IPS DF 6.9 (cell line): ENCODE measurements at places on chromosomes 5 and 9.

DNA sequence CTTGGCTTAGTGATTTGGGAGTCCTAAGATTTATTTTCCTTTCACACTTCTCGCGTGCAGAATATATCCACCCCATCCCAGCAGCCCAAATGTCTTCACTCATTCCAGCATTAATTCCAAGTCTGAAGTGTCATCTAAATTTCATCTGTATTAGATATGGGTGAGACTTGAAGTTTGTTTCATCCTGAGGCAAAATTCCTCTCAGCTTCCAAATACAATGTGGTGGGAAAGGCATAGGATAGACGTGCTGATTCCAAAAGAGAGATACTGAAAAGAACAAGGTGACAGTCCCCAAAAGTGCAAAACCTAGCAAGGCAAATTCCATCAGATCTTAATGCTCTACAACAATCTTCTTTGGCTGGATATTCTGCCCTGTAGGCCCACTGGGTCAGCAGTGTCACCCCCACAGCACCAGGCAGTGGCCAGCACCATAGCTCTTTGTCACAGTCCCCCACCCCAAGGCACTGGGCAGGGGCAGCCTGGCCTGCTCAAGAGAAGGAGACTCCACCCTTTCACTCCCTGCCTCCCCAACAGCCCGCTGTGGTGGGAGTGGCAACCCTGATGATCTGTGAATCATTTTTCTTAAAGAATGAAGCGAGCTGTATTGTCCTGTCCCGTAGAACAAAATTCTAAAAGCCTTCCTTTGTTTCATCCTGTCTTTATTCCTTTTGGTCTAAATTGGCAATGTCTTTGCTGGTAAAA is 2.7 kb upstream of the ADAM19 start:
- DNase-seq: no peak

GRCh38 chr9:123550797-123551196 is 194.8 kb downstream of the CRB2 start:
- DNase-seq: no peak

DNA sequence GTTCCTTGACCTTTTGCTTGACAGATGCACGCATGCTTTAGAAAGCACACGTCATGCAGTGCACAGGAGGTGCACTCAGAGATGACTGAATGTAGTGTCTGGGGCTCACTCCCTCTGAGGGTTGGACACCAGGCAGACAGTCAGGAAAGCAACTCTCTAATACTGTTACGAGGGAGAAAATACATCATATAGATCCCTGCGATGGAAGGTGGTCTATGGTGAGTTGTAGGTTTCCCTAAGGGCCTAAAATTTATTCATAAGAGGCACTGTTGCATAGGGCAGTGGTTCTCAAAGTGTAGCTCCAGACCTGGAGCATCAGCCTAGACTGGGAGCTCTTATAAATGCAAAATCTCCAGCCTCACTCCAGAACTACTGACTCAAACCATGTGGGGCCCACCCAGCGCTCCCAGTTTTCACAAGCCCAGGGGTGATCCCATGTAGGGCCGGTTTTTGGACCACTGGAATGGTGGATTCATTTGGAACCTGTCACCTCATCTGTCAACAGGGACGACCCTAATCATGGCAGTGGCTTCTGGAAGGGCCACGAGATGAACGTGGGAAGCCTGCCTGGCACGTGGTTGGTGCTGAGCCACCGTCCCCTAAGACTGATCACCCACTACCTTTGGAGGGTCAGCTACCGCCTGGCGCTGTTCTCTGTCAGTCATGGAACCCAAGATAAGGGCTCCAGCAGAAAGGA is 16.8 kb upstream of the PHF19 start:
- no peak for DNase-seq

DNA sequence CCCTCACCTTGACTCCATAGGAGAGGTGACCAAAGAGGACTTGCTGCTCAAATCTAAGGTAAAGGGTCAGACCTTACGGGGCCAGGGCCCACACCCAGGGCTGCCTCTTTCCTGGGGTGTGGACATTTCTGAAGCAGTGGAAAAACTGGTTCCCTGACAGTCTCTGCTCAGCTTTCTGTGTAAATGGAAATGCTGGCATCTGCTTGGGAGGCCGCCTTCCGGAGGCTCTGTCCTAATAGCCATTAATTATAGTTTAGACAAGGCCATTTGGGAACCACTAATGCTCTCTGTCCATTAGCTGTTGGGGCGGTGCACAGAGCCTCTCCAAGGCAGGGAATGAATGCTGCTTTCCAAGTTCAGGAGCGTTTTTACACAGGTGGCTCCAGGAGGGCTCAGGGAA is 17.3 kb downstream of the USP20 start:
- DNase-seq: no peak

DNA sequence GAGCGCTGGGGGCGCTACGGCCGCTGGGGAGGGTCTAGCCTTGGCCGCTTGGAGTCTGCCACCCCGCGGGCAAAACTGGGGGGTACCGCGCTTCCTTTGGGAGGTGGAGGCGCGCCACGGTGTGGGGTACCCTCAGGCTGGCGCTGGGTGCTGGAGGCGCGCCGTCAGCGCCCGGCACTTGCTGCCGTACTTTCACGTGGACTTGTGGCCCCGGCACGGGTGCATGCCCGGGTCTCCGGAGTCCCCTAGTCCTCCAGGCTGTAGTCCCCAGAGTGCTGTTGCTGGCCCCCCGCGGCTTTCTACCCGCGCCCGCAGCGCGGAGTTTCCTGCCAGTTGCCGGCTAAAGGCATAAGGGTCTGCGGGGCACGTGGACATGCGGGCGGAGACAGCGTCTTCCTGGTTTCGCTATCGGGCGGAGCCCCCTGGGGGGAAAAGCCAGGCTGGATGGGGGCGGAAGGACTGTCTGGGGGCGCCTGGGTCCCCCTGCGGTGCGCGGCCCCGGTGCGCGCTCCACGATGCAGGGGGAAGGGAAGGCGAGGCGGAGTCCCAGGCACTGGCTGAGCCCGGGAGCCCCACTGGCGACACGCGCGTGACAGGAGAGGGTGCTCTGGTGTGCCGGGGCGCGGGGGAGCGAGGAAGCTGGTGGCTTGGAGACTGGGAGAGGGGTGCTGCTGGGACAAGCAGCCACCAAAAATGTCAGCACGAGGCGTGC is 666 bp downstream of the PPARGC1B start:
- DNase-seq: no peak

- DNase-seq: no peak
Measured at GRCh38 chr5:137641148-137641547, 94.7 kb downstream of the KLHL3 start.

- DNase-seq: no peak
Measured at GRCh38 chr9:86668488-86668887, 278.8 kb downstream of the GAS1 start.

GRCh38 chr5:1805736-1806135 is 4.5 kb downstream of the NDUFS6 start:
- DNase-seq: no peak

- no peak for DNase-seq
Measured at GRCh38 chr5:152549709-152550108, 144.6 kb upstream of the NMUR2 start.

DNA sequence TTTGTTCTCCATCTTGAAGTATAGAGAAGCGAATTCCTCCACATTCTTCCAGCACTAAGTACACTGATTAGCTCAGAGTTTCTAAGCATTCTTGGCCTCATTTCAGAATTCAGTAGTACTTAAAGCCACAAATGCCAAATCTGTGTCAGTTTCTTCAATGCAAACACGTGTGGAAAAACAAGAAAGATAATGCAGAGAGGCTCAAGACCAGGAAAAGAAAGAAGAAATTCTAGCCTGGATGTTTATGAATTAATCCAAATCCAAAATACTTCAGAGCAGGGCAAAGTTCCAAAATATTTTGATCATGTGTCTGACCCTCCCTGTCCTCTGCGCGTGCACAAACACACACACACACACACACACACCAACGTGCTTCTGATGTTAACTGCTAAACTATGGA is 457.6 kb downstream of the SLCO4C1 start:
- DNase-seq: no peak

- DNase-seq: no peak
Measured at GRCh38 chr5:151504006-151504405, 56.6 kb downstream of the SLC36A1 start.

DNA sequence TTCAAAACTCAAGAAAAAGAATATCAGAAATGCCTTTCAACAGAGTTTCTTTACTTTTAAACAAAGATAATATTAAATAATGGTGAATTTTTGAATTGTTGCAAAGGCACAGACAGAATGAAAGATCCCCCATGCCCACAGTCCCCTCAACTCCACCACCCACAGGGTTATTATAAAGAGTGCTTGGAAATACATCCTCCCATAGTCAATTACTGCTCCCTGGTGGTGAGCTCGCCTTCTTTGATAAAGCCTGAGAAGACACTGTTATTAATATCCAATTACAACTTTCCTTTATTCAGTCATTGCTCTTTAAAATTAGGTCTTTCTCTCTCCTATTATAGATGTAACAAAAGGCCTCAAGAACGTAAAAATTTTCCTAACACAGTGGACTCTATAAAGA is 490.2 kb upstream of the RORB start:
- DNase-seq: peak; percentile 4

- no peak for DNase-seq
Measured at GRCh38 chr5:97745817-97746216, 562.8 kb upstream of the RIOK2 start.

GRCh38 chr5:178186427-178186826 is 744 bp downstream of the GMCL2 start:
- no peak for DNase-seq

DNA sequence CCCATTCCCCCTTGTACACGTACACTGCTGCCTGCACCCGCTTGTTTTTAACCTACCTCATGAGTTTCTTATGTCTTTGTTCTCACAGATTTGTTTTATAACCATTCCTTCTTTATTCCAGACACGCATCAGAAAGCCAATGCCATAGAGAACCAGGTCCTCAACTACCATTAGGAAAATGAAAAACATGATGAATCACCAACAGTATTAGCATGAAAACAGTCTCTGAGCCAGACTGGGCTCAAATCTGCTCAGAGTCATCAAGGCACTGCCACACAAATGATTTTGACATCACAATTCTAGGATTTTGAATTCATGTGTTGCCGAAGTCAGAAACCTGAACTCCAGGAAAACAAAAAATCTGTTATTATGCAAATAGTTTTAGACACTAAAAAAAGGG is 394.1 kb upstream of the GRIA1 start:
- DNase-seq: no peak

GRCh38 chr5:150604010-150604409 is 36.5 kb upstream of the SYNPO start:
- DNase-seq: no peak

DNA sequence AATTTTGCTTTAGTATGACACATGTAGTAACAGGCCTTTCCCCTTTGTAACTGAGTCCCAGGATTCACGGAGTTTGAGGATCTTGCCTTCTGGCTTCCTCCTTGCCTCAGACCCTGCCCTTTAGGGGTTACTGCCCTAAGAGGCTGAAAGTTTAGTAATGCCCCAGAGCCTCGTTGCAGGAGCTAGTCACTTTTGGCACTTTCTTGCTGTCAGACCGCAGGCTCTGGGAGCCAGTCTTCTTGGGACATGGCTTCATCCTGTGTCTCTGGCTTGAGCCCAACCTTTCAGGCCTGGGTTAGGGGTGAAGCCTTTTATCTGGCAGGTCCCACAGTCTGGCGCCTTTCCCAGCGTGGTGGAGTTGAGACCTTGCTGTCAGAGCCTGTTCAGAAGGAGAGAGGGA is 185.6 kb upstream of the DMRT1 start:
- no peak for DNase-seq

- no peak for DNase-seq
Measured at GRCh38 chr5:143542798-143543144, 139.3 kb upstream of the NR3C1 start.

DNA sequence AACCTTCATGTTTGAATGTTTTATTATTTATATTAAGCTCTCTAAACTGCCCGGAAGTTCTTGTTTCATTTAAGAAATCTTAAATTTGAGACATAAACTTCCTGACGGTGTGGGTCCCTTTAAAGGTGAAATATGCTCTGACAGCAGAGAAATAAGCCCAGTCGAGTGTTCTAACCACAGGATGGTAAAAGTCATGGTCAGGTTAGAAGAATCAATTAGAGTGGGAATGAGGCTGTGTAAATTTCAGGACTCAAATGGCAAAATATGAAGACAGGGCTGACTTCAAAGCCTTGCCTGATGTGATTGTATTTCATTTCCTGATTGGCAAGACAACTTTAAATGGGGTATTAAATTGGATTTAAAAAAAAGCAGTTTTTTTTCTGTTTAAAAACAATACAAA is 432.9 kb upstream of the BRINP1 start:
- DNase-seq: no peak

GRCh38 chr5:51225789-51226742 is 157.2 kb upstream of the ISL1 start:
- DNase-seq: peak; percentile 67

GRCh38 chr5:147225938-147226337 is 8.9 kb upstream of the STK32A start:
- no peak for DNase-seq

DNA sequence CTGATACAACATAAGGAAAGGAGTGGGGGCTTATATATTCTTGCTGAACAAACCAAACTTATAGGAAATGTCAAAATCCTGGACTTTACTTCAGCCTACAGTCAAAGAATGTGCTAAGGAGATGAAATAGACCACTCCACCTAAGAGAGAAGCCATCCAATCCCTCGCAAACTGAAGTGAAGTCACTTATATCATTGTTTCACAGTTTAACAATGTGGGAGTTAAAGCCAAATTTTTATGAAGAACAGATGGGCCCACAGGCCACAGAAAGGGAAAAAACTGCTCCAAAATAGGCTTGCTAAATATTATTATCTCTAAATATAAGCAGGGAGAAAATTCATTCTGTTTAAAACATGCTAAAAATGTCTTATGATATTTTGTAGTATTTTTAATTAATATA is 233.3 kb downstream of the GAS1 start:
- DNase-seq: no peak

GRCh38 chr9:84490842-84491325 is 150.3 kb upstream of the SLC28A3 start:
- no peak for DNase-seq

GRCh38 chr5:72280581-72281069 is 39.4 kb downstream of the MRPS27 start:
- DNase-seq: no peak

DNA sequence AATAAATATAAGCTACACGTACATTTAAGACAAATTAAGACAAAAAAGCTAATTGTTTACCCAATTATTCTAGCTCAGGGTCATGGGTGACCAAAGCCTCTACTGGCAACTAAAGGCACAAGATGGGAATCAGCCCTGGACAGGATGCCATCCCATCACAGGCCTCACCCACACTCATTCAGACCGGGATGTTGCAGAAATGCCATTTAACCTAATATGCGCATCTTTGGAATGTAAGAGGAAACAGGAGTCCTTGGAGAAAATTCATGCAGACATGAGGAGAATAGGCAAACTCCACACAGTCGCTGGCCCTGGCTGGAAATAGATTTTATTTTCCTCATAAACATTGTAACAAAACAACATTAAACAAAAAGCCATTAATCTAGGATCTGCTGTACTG is 2003.8 kb upstream of the CDH9 start:
- no peak for DNase-seq
